M059J (cell line): ENCODE measurements at places on chromosomes 13 and 19.

DNA sequence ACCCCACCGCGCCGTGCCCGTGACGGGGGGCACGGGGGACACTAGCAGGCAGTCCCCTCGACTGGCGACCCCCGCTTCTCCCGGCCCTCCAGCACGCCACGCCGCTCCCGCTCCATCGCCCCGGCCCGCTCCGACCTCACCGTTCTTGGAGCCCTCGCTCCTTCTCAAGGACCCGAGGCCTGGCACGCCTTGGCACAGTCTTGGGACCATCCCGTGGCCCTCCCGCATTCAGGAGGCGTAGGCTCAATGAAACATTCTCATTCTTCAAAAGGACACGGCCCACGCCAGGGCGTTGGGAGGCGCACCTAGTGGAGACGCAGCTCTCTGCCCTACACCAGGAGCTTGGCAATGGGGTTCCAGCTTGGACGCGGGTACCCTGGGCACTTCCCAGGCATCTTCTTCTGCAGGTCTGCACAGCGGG, 473 bp upstream of the CERS1 start:
- peak; percentile 56 for DNase-seq

DNA sequence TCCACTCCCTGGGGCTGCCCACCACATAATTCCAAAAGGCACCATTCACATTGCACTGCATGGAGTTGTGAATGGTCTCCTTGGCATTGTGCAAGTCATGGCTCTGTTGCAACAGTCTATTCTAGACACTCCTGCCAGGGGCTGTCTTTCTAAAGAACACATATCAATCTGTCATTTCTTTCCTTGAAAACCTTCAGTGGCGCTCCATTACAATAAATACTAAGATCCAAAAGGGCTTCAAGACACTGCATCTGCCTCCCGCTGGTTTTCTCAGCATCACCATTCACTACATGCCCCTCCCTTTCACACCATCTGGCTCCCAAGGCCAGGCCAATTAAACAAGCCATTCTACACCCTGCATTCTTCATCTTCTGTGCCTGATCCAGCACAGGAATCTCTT, 32.2 kb upstream of the TM9SF2 start:
- DNase-seq: no peak

GRCh38 chr13:50123515-50123861, 108.2 kb downstream of the KCNRG start:
- no peak for DNase-seq

DNA sequence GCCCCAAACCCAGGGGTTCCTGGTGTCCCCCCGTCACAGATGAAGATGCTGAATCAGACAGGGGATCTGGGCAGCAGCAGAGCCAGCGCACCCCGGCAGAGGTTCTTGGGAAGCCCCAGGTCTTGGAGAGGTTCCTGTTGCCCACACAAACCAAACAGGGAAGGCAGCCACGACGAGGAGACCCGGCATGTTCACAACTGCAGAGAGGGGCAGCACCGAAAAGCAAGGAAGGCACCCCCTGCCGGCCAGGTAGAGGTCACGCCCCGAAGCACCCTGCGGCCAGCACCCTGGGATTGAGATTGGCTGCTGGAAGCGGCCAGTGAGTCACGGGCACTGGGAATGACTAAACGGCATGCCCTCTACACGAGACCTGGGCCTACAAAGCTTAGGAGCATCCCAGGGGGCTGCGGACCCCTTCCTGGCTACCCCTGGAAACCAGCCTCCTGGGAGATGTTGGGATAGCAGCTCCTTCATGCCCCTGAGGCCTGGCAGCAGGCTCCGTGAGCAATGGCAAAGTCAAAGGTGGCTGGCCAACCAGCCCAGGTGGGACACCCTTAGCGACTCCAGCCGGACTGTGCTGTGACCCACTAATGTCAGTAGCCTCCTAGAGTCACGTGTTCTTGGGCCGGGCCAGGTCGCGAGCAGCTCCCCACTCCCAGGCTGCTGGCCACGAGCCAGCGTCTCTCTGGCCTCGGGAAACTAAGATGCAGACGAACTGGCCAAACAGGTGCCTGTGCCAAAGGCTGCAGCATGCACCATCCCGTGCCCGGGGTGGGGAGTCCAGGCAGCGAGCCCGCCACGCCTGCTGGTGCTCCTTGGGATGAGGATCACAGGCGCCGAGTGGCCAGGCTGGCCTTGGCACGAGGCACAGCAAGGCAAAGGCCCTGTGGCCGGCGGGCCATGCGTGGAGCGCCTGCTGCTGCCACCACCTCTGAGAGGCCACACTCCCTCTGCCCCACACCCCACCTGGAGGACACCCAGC, 43.2 kb downstream of the MLLT1 start:
- no peak for DNase-seq

GRCh38 chr13:111210544-111211469, 95.7 kb downstream of the ARHGEF7 start:
- DNase-seq: peak; percentile 72

DNA sequence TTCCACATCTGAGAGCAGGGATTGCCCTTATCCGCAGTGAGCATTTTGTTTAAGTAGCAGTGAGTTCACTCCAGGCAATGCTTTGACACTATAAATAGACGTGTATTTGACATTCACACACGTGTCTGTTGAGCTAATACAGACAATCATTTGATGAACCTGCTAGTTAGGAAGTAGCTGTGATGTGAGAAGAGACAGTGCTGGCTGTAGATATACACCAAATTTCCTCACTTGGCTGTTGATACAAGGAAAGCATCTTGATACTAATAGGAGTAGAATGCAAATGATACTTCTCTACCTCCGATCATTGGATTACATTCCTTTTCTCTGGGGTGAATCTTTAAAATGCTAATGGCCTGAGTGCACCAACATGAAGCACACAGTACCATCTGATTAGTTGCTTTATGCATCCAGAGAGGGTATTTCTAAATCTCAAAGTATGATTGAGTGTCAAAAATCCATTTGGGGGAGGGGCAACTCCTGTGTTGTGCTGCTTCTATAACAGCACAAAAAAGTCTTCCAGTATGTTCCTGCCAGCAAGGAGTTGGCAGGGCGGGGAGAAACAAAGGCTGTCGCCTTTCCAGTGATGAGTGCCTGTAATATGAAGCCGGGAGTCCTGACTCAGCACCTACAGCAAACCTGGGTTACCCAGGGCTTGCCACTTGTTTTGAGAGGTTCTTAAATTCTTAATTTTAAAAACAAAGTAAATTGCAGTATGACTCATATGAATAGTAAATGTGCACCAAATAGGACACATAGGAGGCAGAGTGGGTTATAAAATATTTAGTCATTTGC, 7.0 kb downstream of the CUL4A start:
- peak; percentile 91 for DNase-seq

DNA sequence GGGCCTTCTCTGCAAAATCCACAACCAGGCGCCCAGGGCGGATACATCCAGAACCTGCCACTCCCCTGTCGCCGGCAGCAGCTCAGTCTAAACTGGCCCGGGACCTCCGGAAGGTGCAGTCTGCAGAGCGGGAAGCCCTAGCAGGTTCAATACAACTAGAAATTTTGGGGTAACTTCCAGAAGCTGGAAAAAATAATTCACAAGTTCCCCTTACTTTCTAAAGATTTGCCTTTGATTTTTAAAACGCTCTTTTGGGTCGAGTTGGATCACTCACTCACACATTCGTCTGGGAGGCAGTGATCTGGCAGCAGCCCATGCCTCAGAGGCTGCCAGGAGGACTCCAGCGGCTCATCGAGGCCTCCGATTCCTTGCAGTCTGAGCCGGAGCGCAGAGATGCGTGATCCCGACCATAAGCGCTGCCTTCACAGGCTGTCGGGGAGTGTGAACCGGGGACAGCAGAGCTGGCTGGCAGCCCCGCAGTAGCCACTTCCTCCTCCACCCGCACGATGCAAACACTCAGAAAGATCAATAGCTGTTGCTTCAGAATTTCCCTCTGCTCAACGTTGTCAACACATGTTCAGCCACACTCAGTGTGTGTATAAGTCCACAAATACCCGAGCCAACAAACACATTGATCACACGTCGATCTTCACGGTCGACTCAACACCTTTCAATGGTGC, 35.6 kb upstream of the ZNF507 start:
- no peak for DNase-seq

GRCh38 chr13:113877149-113877990, 13.5 kb upstream of the GAS6 start:
- no peak for DNase-seq

- DNase-seq: no peak
Observed at GRCh38 chr19:7729831-7730285, 2.1 kb downstream of the CLEC4G start.

GRCh38 chr13:20173116-20173746, 12.4 kb upstream of the GJA3 start:
- DNase-seq: no peak

DNA sequence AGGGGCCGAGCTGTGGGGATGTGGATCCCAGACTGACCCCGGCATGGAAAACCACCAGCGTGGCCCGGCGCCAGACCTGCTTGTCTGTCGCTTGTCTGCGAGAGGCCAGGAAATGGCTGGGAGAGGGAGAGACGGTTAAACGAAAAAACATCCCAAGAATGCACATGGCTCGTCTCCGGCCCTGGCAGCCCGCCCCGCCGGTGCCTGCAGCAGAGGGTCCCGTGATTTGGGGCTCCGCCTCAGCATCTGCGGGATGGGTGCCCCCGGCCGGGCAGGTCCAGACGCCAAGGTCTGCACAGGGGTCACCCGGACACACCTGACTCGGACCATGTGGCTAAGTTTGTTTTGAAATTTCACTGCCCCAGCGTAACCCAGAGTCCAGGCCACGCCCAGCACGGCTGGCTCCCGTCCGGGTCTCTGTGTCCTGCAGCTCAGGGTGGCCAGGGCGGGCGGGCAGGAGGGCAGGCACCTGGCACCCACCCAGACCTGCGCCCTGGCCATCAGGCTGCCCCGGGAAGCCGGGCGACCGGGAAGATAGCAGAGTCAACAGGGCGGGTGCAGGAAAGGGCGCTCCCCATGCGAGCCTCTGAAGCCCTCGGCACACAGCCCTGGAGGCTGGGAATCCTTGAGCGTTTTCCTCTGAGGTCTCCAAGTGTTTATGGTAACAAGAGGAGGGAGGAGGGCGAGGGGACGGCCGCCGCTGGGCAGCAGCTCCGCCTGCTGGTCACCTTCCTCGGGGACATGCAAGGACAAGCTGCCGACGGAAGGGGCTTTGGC, 103.2 kb downstream of the GADD45B start:
- DNase-seq: peak; percentile 95

GRCh38 chr13:67967031-67967430, 736.9 kb upstream of the PCDH9 start:
- DNase-seq: no peak

DNA sequence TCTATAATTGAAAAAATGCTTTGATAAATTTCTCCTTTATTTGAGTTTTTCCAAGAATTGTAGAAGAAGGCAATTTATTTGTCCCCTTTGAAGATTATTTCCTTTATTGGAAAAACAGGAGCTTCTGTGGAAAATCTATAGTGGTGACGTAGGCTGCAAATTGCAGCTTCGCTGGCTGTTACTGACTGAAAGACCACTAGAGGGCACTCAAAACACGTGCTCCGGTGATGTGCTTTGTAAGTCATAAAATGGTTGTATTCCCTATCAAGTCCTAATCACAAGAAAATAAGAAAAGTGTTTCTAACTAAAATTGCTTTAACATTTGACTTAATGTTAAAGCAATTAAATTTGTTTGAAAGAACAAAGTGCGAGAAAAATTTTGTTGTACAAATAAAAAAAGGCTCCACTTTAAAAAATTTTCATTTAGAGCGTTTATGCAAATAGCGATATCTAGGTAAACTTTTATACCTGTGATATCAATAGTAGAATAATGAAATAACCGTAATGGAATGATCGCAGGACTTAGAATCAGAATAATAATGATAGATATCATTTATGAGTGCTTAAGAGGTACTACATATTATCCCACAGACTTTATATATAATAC, 638.2 kb upstream of the SPRY2 start:
- peak; percentile 40 for DNase-seq

GRCh38 chr13:107838588-107839161, 376.7 kb downstream of the LIG4 start:
- DNase-seq: no peak
